Non-pigmented ciliary epithelial cell (primary cell): ENCODE measurements at places on chromosomes 7 and 10.

- DNase-seq, result no peak
These were observed 572 bp upstream of the BHLHA15 start for GRCh38 chr7:98210513-98211220.

- no peak for DNase-seq
These were observed 683 bp downstream of the MACROH2A2 start for GRCh38 chr10:70053218-70053840.

DNA sequence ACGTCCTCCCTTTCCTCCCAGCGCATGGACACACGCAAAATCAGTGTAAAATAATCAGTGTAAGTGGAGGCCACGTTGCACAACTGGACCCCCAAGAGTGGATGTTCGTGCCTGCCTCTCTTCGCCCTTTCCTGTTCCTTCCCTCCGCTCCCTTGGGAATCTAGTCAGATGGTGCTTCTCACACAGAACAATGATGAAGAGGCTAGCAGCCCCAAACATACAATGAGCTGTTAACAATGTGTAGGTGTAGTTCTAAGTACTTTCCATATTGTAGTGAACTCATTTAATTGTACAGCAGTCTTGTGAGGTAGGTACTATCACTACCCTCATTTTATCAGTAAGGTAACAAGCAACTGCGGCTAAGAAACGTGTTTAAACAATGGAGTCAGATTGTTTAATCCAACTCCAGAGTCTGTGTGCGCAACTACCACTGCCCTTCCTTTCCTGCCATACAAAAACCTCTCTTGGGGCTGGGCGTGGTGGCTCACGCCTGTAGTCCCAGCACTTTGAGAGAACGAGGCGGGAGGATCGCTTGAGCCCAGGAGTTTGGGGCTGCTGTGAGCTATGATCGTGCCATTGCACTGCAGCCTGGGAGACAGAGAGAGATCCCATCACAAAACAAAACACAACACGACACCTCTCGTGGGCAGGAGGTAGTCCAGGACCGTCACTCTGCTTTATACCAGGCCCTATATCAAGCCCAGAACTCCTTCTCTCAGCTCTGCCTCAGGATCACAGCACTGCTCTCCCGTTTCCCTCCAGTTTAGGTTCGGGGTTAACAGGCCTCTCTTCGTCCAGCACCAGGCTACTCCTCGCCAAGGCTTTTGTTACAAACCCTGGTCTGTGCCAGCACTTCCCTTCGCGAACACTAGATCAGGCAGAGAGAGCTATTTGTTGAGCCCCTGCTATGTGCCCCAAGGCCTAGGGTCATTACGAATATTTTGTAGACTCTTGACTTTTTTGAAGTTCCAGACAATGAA lies 1.1 kb downstream of the FKBP9 start:
- no peak for DNase-seq

GRCh38 chr7:132515181-132515580 lies 61.1 kb downstream of the PLXNA4 start:
- no peak for DNase-seq

- DNase-seq, result no peak
These were observed at the start of gene BLVRA for GRCh38 chr7:43758029-43758821. BLVRA (plus strand) TSS chr7:43758680; CDS start chr7:43771159, 12,479 bp downstream.

DNA sequence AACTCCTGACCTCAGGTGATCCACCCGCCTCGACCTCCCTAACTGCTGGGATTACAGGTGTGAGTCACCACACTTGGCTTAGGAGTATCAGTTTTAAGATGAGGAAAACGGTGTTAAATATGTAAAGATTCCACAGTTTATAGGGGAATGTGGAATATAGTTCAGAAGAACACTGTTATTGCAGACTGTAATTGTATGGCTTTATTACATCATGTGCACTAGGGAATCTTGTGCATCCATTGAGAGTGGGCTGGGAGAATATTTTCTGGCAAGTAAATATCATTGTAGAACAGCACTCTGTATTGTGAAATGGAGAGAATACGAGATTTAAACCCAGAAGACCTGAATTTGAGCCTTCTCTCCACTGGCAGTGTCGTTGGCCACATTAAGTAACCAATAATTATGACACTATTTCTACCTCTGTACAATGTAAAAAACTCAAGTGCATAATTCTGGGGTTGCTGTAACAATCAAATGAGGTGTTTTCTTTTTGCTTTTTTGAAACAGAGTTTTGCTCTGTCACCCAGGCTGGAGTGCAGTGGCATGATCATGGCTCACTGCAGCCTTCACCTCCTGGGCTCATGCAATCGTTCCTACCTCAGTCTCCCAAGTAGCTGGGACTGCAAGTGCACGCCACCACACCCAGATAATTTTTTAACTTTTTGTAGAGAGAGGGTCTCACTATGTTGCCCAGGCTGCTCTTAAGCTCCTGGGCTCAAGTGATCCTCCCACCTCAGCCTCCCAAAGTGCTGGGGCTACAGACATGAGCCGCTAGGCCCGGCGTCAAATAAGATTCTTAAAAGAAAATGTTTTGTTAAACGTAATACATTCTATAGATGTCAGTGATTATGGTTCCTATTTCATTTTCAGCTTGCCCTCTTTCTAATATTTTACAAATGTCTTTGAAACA lies 12.0 kb upstream of the PARD3 start:
- no peak for DNase-seq

DNA sequence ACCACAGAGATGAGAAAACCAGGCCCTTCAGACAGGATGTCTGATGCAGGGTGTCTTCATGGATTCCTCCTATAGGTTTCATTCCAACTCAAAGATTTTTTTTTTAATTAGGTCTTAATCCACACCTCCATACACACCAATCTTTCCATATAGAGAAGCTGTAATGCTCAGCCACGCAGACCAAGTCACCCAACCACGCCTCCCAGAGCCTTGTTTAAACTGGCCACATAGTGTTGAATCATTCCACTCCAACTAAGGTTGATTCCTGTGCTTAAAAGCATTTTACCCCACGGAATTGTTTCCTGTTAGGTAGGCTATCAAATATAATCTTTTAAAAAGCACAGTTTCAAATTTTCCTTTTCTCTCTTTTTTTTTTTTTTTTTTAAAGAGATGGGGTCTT lies 153.6 kb downstream of the TYW1B start:
- DNase-seq, result no peak

DNA sequence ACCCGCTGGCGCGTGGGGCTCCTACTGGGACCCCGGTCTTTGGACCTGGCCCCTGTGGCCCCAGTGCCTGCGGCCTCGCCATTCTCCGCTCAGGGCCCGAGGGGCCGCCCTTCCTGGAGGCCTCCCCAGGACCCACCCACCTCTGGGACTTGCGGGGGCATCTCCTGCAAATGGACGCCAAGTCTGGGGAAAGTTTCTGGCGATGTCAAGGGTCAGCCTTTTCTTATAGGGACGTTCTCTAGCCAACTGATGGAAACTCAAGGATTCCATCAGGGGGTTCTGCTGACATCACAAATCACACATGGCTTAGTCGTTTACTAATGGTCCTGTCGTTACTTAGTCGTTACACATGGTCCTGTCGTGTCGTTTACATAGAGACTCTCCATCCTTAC lies 57.7 kb upstream of the RHOBTB1 start:
- no peak for DNase-seq

DNA sequence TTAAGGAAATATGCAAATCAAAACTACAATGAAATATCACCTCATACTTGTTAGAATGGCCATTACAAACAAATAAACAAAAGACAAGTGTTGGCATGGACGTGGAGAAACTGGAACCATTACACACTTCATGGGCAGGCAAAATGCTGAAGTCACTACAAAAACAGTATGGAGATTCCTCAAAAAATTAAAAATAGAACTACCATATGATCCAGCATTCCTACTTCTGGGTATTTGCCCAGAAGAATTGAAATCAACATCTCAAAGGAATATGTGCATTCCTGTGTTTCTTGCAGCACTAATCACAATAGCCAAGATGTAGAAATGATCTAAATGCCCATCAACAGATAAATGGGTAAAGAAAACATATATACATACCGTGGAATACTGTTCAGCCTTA lies 83.6 kb downstream of the NRCAM start:
- no peak for DNase-seq
